RKO (cell line): ENCODE measurements at places on chromosomes 5 and 9.
A peak's percentile ranks its signal among the peaks of the same experiment; 100 is the strongest.

GRCh38 chr9:78839252-78839651 is 542.3 kb downstream of the PSAT1 start:
- DNase-seq, result no peak

- no peak for DNase-seq
Measured at GRCh38 chr9:76353280-76353679, 40.9 kb downstream of the RFK start.

DNA sequence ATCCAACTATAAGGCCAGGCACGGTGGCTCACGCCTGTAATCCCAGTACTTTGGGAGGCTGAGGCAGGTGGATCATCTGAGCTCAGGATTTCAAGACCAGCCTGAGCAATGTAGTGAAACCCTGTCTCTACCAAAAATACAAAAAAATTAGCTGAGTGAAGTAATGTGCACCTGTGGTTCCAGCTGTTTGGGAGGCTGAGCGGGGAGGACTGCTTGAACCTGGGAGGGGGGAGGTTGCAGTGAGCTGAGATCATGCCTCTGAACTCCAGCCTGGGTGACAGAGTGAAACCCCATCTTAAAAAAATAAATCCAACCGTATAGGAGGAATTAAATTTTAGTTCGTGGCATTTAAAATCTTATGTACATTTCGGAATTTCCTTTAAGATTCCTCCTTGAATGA is 123.4 kb downstream of the CDC42SE2 start:
- no peak for DNase-seq

DNA sequence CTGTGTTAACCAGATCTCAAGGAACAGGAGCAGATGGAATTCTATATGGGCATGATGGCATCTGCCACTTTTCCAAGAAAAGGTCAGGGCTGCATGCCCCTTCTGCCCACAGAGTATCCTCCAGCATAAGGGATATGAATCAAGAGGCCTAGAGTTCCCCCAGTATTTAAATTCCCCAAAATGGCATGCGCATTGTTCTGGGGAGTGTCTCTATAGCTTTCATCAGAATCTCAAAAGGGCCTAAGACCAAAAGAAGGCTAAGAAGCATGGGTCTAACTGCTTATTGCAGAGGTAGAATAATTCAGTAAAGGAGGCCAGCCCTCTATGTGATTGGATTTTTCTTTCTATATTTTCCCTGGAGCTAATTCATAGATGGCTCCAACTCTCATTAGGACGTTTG is 114.2 kb upstream of the SPIN1 start:
- no peak for DNase-seq

DNA sequence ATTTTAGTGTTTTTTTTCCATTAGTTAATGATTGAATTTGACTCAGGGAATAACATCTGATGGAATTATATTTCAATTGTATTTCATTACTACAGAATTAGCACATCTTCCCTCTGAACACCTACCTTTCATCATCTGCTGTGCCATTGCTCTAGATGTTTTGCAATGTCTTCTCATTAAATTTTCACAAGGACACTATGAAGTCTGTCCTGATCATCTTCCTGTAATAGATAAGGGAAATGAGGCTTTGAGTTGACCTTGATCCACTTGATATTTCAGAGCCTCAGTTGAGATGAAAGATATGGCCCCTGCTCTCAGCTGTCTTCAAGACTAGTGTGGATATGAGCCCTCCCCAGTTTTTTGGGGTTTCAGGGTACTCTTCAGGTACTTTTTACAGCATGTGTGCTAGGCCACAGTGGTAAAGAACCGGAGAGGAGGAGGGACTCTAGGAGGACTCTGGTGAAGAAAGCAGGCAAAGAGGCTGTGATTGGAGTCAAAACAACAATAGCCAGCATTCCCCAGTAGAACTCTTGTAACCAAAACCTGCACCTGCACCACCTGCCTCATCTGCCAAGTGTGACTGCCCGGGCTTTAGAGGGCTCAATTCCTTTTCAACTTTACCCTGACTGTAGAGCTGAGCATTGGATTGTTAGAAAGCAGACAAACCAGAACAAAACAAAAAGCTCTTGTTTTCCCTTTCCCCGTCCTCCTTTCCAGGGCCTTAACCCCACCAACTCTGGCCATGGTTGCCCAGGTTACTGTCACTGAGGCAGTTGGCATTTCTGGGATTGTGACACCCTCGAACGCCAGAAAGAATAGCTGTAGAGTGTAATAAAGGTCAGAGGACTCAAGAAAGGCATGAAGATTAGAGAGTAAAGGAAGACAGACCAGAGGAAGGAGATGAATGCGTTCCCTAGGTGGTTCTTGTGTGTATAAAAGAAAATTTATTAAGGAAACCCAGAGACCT is 56.3 kb downstream of the ERAP1 start:
- DNase-seq, result no peak

GRCh38 chr5:32228816-32229215 is 54.7 kb upstream of the GOLPH3 start:
- no peak for DNase-seq

- DNase-seq, result no peak
Measured at GRCh38 chr9:6184749-6185645, 30.6 kb upstream of the IL33 start.

- no peak for DNase-seq
Measured at GRCh38 chr5:33831041-33831440, 60.7 kb downstream of the ADAMTS12 start.

GRCh38 chr9:133799106-133799505 is 61.0 kb upstream of the SARDH start:
- no peak for DNase-seq

- peak; percentile 11 for DNase-seq
Measured at GRCh38 chr5:135729321-135729786, 105.1 kb upstream of the SLC25A48 start.

DNA sequence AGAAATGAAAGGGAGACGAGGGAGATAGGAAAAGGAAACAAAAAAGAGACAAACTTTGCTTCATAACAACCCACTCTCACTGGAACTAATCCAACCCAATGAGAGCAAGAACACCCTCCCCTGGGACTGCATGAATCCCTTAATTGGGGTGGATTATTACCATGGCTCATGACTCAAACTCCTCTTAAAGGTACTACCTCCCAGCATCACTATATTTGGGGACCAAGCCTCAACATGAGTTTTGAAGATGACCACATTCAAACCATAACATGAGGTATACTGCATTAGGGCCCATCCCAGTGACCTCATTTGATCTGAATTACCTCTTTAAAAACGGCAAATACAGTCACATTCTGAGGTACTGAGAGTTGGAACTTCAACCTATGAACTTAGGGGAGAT is 8.0 kb downstream of the MTAP start:
- DNase-seq, result peak; percentile 55

GRCh38 chr5:177494346-177495195 is 2.8 kb downstream of the PDLIM7 start:
- peak; percentile 92 for DNase-seq

- no peak for DNase-seq
Measured at GRCh38 chr9:17081351-17081750, 53.5 kb upstream of the CNTLN start.

DNA sequence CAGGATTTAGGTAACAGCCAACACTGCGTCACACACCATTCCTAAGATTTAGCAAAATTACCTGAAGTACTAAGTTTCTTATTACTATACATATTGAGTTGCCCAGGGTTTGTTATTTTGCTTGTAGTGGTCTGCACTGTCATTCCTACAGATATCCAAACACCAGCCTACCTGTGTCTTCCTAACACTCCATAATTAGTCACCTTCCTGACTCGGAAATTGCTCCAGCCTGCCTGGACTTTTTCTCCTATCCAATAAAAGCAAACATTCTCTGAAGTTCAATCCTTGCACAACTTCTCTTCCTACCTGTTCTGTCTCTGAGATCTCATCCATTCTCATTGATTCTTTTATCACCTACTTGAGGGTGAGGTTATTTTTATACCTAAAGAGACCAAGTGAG is 243.9 kb downstream of the NR2F1-AS1 start:
- no peak for DNase-seq

- DNase-seq, result no peak
Measured at GRCh38 chr5:39559923-39560322, 135.1 kb upstream of the DAB2 start.

- DNase-seq, result no peak
Measured at GRCh38 chr5:178458140-178458539, 132.1 kb downstream of the COL23A1 start.

GRCh38 chr5:2999926-3000325 is 248.4 kb upstream of the IRX2 start:
- DNase-seq, result no peak

DNA sequence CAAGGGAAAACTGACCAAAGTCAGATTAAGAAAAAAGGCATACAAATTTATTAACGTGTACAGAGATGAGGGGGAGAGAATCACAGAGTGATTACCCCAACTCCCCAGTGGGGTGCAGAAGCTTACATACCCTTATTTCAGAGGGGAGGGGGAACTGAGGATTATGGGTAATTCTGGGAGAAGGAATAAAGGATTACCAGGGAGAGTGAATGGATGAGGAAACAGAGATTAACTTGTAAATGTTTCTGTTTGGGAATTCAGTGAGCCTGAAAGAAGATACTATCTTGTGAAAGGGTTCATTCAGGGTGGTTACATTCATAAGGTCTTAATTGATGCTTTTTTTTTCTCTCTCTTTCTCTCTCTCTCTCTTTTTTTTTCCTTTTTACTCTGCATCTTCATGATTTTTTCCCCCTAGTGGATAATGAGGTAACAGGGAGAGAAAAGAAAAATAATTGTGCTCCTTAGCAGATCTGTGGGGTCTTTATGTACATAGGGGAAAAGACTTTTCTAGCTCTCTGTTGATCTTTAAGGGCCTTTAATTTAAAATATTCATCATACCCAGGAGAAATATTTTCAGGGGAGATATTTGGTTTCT is 49.4 kb downstream of the TARS1 start:
- no peak for DNase-seq

DNA sequence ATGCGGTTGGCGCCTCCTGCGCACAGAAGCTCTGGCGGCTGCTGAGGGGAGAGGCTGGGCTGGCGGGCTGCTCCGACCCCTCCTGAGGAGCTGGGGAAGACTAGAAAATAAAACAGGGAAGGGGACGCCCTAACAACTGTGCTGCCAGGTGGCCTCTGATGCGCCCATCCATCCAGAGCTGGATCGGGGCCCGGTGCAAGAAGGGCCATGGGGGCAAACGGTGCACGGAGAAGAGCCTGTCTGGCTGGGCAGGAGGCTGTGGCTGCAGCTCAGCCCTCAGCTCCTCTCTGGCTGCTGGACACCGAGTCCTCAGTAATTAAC is 21.0 kb upstream of the MRNIP start:
- no peak for DNase-seq

GRCh38 chr5:119274030-119274766 is 81.6 kb upstream of the TNFAIP8 start:
- no peak for DNase-seq

DNA sequence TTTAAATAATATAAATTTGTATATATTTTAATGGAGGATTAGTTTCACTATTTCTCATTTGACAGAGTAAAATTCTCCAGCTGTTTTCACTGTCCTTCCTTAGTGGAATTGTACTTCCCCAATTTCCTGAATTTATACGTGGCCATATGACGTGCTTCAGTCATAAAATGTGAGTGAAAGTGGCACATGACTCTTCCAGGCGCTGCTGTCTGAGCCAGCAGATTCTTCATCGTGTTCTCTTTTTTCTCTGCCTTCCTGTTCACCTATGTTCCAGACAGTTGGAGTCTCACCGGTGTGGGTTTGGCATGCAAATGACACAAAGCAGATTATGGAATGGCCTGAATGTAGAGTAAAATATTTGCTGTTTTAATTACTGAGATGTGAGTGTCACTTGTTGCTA is 684.1 kb downstream of the SEMA5A start:
- DNase-seq, result no peak

DNA sequence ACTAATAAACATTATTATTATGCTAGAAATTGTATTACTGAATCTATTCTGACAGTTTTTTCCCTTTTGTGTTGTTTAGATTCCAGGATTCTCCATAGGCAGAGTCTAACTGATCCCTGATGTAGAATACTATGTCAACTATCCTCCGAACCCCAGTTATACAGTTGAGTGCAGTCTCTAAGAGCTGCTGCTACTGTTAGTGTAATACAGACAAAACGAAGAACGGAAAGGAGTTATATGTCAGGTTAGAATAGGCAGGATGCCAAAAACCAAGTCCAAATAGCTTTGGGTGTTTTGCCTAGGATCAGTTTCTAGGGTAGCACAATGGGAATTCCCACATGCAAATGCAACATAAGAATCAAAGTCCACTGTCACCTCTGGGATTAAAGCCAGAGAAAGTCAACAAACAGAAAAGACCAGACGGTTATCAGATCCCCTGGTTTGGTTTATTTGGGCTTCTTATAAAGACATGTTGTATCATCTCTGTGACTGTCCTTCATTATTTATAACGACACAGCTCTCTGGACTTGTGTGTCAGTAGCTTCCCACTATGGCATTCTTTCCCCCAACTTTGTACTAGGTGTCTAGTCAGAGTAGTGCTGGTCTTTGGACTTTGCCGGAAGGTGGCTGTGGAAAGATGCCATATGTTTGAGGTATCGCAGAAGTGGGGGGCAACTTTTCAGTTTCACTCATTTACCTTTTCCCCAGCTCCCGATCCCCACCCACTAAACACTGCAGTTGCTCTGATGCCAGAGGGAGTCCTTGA is 14.9 kb upstream of the TMEM38B start:
- DNase-seq, result no peak
